H1 (cell line): ENCODE measurements at places on chromosomes 2 and 18. TPM values are rescaled to one million over a fixed set of nuclear protein-coding genes. Genes with fewer than 3 reads are reported as not detected.

- no peak for DNase-seq
These were observed 35.4 kb upstream of the MYO3B start for GRCh38 chr2:170142502-170142901.

- no peak for DNase-seq
These were observed 167.2 kb downstream of the HDAC4 start for GRCh38 chr2:239233576-239233975.

GRCh38 chr2:150001788-150002187 lies 414.2 kb upstream of the MMADHC start:
- DNase-seq: no peak

GRCh38 chr18:77130229-77131099 lies 2.1 kb downstream of the MBP start:
- no peak for DNase-seq

CHST9 gene
- 24.3 and 25.3 TPM in 2 replicates for total RNA-seq
